ENCODE measurements at places on chromosomes 4 and X.

- DNase-seq, result no peak
Observed at GRCh38 chr4:86130160-86130933, 229.5 kb downstream of the MAPK10 start.

DNA sequence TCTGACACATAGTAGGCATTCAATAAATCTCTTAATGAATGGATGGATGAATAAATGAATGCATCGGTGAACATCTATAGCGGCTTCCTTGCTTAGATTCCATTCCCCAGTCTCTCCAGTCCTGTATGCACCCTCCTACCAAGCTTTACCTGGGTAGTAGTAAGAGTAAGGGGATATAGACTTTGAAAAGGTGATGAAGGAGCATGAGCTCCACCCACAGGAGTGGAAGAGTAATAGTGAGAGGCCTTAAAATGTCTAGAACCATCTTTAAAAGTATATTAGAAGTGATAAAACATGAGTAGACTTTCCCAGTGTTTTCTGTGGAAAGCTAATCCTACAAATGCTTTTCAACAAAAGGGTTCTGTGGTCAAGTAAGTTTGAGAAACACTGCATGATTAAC is 35.5 kb upstream of the GPC3 start:
- DNase-seq, result no peak

DNA sequence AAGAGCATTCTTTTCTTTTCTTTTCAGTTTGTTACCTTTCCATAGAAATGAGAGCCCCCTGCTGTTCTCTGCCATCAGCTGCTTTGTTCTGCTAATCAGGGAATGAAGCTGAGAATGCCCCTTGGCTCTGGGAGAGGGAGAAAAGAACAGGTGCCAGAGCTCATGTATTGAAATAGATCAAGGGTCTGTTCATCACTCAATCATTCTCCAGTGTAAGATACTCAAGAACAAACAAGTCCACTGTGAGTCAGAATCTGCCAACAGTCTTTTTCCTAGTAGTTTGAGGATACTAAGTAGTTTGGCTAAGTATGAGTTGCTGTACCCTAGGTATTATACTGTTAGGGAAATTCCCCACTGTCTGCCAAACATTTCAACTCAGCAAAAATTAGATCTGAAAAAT is 144.3 kb downstream of the RTL3 start:
- DNase-seq, result peak; percentile 1

DNA sequence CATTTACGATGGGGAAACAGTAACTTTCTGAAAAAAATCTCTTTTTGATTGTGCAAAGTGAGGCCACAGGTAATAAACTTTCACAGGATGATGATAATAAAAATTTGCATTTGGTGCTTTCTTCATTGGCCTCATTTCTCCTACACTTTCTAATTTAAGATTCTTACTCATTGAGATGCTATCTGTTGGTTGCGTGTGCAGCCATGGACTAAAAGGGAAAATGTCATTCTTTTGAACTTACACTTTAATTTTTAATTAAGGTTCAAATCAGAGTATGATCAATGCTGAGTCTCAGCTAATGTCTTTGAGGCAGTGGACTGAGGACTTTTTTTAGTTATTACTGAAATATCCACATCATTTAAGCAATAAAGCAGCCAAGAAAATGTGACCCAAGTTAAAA is 87.6 kb downstream of the SEL1L3 start:
- DNase-seq, result no peak

GRCh38 chr4:190121759-190122158 is 51.8 kb upstream of the DUX4 start:
- no peak for DNase-seq

GRCh38 chr4:105248613-105249012 is 101.9 kb downstream of the TET2 start:
- no peak for DNase-seq

- no peak for DNase-seq
Observed at GRCh38 chr4:103126126-103126525, 26.5 kb upstream of the BDH2 start.

- DNase-seq, result no peak
Observed at GRCh38 chr4:169152098-169152497, 118.7 kb downstream of the SH3RF1 start.

DNA sequence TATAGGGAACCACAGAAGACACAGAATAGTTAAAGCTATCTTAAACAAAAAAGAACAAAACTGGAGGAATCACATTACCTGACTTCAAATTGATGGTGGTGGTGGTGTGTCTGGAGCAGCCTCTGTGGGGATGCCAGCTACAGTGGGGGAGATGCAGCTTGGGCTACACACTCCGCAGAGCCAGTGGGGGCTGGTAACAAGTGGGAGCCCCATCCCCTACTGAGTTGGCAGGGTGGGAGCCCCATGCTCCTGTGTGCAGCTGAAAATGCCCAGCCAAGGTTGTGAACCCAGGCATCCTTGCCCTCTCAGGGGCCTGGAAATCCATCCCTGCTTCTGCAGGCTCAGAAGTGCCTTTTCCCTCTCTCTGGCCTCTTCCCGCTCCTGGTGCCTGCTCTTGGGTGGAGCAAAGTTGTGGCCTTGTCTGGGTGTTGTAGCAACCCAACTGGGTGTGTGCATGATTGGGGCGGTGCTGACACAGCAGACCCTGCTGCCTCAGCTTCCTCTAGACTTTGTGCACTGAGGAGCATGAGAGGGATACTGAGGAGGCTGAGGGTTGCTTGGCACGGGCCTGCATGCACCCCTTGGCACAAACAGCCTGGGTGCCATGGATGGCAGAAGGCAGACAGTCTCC is 38.9 kb downstream of the SH3BGRL start:
- DNase-seq, result no peak

GRCh38 chr4:94038195-94038594 is 169.5 kb upstream of the SMARCAD1 start:
- DNase-seq, result no peak

GRCh38 chr4:99821918-99822503 is 5.4 kb downstream of the DAPP1 start:
- DNase-seq, result no peak

DNA sequence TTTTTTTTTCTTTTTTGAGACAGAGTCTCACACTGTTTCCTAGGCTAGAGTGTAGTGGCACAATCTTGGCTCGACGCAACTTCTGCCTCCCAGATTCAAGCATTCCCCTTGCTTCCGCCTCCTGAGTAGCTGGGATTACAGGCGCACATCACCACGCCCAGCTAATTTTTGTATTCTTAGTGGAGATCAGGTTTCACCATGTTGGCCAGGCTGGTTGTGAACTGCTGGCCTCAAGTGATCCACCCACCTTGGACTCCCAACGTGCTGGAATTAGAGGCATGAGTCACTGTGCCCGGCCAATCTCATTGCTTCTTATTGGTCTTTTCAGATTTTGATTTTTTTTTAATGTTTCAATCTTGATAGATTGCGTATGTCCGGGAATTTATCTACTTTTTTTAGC is 124.4 kb downstream of the NBDY start:
- DNase-seq, result no peak

DNA sequence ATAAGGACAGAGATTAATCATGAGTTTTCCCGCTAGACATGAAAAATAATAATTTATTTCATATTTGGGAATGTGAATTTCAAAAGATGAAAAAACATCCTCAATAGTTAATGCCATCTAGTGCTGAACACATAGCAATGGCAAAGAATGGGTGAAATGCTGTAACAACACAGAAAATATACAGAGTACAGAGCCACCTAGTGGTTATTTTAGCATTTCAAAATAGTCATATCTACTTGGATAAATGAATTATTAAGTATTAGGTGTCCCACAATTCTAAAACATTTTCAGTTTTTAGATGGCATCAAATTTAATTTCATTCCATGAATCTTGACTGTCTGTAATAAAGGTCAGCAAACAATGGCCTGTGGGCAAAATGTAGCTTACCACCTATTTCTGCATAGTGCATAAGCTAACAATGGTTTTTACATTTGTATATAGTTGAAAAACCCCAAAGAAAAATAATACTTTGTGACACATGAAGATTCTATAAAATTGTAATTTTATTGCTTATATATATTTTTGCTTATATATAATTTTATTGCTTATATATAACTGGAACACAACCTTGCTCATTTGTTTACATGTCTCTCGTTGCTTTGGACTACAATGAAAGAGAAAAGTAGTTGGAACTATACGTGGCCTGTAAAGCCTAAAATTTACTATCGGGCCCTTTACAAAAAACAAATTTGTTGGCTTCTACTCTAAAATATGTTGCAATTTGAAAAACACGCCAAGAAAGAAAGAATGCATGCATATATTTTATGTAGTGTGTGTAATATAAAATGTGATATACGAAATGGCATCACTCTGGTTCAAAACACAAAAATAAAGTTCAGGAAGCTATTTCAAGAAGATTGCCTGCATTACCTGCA is 99.1 kb upstream of the FAM47C start:
- no peak for DNase-seq

- no peak for DNase-seq
Observed at GRCh38 chr4:150572704-150573504, 9.0 kb upstream of the MAB21L2 start.

DNA sequence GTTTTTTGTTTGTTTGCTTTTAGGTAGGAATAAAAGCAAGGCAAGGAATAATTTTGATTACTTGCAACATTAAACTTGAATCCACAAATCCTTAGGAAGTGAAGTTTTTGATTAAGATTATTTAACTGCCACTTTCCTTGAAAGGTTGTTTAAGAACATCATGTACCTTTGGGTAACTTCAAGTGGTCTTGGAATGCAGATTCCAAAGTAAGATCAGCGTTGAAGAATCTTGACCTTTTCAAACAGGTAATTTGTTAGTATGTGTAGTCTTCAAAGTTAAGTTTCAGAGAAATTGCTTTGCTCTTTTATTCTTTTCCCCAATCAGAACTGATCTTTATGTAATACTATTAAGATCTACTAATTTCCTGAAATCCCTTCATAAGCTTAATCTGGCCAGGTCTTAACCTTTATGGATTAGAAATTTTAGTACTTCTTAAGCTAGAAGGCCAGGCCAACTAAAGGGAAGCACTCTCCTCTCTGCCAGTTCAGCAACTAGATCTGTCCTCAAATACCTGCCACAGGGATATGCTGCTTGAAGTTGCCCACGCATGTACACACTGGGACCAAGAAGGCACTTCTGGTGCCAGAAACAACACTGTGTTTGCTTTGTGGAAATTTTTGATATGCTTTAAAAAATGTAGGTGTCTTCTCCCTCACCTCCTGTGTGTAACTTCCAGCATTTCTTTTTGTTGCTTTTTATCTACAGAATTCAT is 7.4 kb downstream of the NPNT start:
- DNase-seq, result no peak

GRCh38 chr4:184796906-184797305 is 28.9 kb downstream of the ACSL1 start:
- no peak for DNase-seq

- DNase-seq, result no peak
Observed at GRCh38 chrX:46791927-46792809, 33.2 kb upstream of the SLC9A7 start.

DNA sequence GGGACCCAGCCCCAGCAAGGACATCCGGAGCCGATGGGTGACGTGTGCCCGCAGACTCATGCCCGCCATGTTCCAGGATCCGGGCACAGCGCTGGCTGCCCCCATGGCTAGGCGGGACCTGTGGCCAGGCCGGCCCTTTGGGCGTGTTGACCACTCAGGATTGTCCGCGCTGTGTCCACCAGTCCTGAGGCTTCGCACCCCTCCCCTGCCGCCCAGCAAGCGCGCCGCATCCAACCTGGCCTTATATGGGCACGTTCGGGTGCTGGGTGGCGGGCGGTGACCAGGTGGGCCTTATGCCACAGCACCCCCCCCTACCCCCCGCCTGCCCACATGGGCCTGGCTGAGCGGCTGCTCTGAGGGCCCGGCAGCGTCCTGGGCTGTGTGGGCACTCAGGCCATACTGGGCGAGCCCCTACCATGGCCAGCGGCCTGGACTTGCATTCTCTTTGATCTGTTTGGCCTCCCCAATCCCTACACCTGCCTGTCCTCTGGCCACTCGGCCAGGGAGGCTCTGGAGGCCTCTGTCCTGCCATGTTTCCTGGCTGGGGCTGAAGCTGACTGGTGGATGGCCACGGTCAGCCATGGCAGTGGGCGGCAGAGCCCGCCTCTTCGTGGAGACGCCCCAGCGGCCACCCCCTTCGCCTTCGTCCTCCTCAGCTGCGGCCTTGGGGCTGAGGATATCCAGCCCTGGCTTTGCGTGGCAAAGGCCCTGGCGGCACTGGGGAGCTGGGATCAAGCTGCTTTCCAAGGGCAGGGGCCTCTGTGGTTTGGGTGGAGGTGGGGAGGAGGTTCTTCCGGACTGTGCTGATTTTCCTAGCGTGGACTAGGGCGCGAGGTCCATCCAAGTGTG is 2.0 kb downstream of the FGFRL1 start:
- no peak for DNase-seq

DNA sequence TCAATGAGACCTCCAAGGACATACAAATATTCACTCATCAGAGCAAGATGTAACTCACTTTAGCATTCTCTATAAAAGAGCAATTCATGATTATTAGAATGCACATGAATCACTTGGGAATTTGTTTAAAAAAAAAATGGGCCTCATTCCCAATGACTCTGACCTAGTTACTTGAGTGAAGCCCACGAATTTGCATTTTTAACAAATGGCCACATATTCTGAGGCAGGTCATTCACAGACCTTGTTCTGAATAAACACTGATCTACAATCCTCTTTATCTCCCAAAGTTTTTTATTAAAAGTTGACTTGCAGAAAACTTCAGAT is 255.1 kb upstream of the VEGFC start:
- DNase-seq, result no peak

- no peak for DNase-seq
Observed at GRCh38 chr4:14293582-14293981, 666.1 kb upstream of the BOD1L1 start.

- no peak for DNase-seq
Observed at GRCh38 chr4:16387448-16387847, 161.2 kb upstream of the TAPT1 start.

DNA sequence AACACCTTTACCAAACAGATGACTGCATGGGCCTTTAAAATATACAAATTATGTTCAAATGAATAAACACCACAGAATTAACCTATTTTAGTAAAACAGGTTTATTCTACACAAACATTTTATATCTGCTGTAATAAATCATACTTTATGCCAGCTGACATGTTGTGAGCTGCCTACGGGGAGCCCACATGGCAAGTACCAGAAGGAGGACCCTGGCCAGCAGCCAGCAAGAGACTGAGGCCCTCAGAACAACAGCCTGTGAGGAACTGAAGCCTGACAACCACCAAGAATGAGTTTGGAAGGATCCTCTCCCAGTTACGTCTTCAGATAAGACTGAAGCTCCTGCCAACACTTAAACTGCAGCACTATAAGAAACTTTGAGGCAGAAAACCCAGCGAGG is 377.0 kb downstream of the PDGFC start:
- no peak for DNase-seq

GRCh38 chr4:87427518-87427868 is 5.1 kb downstream of the NUDT9 start:
- no peak for DNase-seq

DNA sequence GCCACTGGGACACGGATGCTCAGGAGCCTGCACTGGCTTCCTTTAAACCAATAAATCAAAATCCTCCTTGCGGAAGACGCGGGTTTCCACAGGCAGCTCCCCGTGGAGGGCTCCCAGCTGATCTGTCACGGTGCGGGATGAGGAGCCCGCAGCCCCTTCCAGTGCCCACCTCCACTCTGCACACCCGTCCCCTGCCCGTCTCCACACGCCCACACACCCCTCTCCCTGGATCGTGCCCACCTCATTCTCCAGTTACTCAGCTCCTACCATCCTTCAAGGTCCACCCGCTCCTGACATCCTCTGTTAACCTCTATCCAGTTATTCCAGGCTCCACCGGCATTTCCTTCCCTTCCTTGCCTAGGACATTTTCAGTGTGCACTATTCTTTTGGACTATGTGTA is 895.9 kb downstream of the TRIML1 start:
- no peak for DNase-seq

- DNase-seq, result no peak
Observed at GRCh38 chrX:20147561-20147960, 5.9 kb upstream of the EIF1AX start.

Data from activated CD4-positive, alpha-beta T cell treated with anti-CD3 and anti-CD28 coated beads, Interleukin-2, amount 50 U/mL, for 1 hour (primary cell).